ENCODE measurements at places on chromosomes 2 and 18. TPM values are rescaled to one million over a fixed set of nuclear protein-coding genes. Genes with fewer than 3 reads are reported as not detected.

Gene PLCL1
- 0.23 TPM for polyA plus RNA-seq

Gene SH3BP4
- polyA plus RNA-seq: 2.0 TPM

Gene TUBA4B
- not detected for polyA plus RNA-seq

Gene ALPG
- polyA plus RNA-seq: not detected

Gene EPHA4
- polyA plus RNA-seq: 29.3 TPM

Gene RIT2
- polyA plus RNA-seq: not detected

Gene SPATA3
- polyA plus RNA-seq: not detected

Gene SETBP1
- 16.8 TPM for polyA plus RNA-seq

Gene IGFBP5
- not detected for polyA plus RNA-seq

Gene IL1RN
- not detected for polyA plus RNA-seq

Gene IL36A
- polyA plus RNA-seq: not detected

Gene PRKAG3
- not detected for polyA plus RNA-seq

Gene MC4R
- polyA plus RNA-seq: not detected

Gene CD207
- not detected for polyA plus RNA-seq

Gene PDCD1
- 0.19 TPM for polyA plus RNA-seq

Gene DLGAP1
- polyA plus RNA-seq: not detected

Gene SIX2
- polyA plus RNA-seq: not detected

Gene RFX8
- not detected for polyA plus RNA-seq

Gene SAG
- polyA plus RNA-seq: not detected

Gene LOXHD1
- not detected for polyA plus RNA-seq

Gene CXCR2
- polyA plus RNA-seq: 0.40 TPM

Gene DCC
- not detected for polyA plus RNA-seq

Gene IL36RN
- not detected for polyA plus RNA-seq

Gene ZNF804A
- 4.5 TPM for polyA plus RNA-seq

Gene TXNL1
- 56.2 TPM for polyA plus RNA-seq

Gene LCT
- not detected for polyA plus RNA-seq

Gene ANKRD62
- not detected for polyA plus RNA-seq

Gene NOL4
- polyA plus RNA-seq: not detected

Gene HOXD13
- polyA plus RNA-seq: not detected

Gene CDK15
- not detected for polyA plus RNA-seq

Gene LIMS3
- 0.85 TPM for polyA plus RNA-seq

Gene HOXD8
- not detected for polyA plus RNA-seq

Gene ADGRF3
- polyA plus RNA-seq: 0.38 TPM

Gene TEX44
- polyA plus RNA-seq: not detected

Gene ZNF512
- polyA plus RNA-seq: 27.6 TPM

Gene ASB18
- polyA plus RNA-seq: not detected

Gene CRACDL
- not detected for polyA plus RNA-seq

Gene SNTG2
- polyA plus RNA-seq: not detected
